Natural killer cell (primary cell): ENCODE measurements at places on chromosomes 11 and 22.

GRCh38 chr11:369336-370018 lies at the start of gene B4GALNT4:
Gene B4GALNT4 (plus strand): TSS chr11:369499. CDS start chr11:369804, 305 bp downstream.
- H3K4me1 ChIP-seq, result peaks cover 22% of the 10 kb centered on the region
- H3K36me3 ChIP-seq, result no peaks in the 10 kb centered on the region
- H3K27ac ChIP-seq, result no peak within 1 kb of the TSS
- no peak within 1 kb of the TSS for H3K4me3 ChIP-seq
- peaks cover 21% of the 10 kb centered on the region for H3K27me3 ChIP-seq

DNA sequence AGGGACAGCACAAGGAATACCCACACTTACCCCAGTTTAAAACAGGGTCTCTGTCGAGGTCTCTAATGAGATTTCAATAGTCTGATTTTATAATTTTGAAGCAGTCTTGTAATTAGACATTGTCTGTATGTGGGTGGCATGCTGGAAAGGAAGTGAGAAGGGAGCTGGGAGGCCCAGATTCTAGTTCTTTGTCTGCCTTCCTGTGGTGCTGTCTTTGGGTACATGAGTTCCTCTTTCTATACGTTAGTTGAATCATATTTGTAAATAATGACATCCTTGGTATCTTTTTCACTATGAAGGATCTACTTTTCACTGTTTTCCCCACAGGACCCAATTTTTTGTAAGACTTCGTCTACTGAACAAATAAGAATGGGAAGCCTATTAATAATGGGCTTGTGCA lies 42.0 kb upstream of the TENM4 start:
- H3K36me3 ChIP-seq, result no peaks in the 10 kb centered on the region
- H3K4me3 ChIP-seq, result no peak overlapping the region
- H3K27ac ChIP-seq, result no peak overlapping the region
- no peaks in the 10 kb centered on the region for H3K4me1 ChIP-seq

DNA sequence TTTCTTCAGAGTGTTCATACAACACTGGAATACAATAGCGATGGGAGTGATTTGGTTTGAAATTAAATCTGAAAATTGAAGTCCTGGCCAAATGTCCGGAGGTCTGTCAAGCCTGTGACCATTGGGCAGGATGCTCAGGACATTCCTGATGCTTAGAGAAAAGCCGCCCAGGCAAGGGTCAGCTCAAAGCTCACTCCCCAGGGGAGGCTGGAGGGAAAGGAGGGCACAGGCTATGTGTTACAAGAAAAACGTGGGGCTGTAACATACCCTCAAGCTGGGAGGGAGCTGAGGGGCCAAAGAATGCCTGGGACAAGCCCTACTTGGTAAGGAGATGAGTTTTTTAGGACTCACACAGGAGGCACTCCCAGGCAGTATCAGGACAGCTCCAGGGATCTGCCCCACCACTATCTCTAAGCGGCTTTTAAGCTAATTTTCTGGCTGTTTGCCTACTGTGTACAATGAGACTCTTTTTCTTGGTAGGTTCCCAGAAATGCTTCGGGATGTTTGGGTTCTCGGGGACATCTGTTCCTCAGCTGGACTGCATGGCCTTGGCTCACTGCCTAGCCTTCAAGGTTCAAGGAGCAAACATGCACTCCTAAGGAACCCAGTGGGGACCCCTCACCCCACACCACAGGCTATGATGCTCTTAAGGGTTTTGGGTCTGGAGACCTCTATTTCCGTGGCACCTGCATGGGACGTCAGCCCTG lies 500.1 kb downstream of the BRD1 start:
- no peak overlapping the region for H3K27ac ChIP-seq
- H3K4me3 ChIP-seq, result no peak overlapping the region
- H3K36me3 ChIP-seq, result no peaks in the 10 kb centered on the region

GRCh38 chr11:123384116-123384515 lies 46.0 kb upstream of the GRAMD1B start:
- no peaks in the 10 kb centered on the region for H3K36me3 ChIP-seq
- peaks cover 21% of the 10 kb centered on the region for H3K4me1 ChIP-seq
- no peak overlapping the region for H3K4me3 ChIP-seq

- no peak for DNase-seq
- H3K27me3 ChIP-seq, result no peaks in the 10 kb centered on the region
- H3K27ac ChIP-seq, result no peak overlapping the region
- H3K4me3 ChIP-seq, result no peak overlapping the region
- H3K36me3 ChIP-seq, result peaks cover 2% of the 10 kb centered on the region
Measured at GRCh38 chr11:47509077-47509536, 43.8 kb downstream of the CELF1 start.
